HCT116 (cell line): ENCODE measurements at places on chromosomes 6 and 20. TPM values are rescaled to one million over a fixed set of nuclear protein-coding genes. Genes with fewer than 3 reads are reported as not detected.
A peak's percentile ranks its signal among the peaks of the same experiment; 100 is the strongest.

OSTM1 gene
- 11.2 TPM for total RNA-seq

RAB44 gene
- total RNA-seq, result 0.05 TPM

CST2 gene
- total RNA-seq, result not detected

VGLL2 gene
- total RNA-seq, result not detected

DEFB124 gene
- not detected for total RNA-seq

TSPO2 gene
- total RNA-seq, result not detected

DNA sequence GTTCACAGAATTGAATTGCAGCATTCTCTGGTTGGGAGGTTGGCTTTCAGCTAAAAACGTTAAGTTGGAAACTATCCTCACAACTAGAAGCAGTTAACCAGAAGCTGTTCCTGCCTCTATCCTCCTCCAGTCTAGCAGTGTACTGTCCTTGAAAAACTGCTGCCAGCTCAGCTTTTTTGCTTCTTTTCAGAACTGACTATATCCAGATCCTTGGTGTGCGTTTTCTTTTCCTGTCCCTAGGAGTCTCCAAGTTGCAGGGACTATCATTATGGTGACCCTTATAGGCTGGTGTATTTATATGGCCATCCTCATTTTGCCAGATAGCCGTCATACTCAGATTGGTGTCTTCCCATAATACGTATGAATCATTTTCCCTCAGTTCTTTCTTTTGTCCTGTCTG, 5.5 kb downstream of the ITCH start:
- H3K27me3 ChIP-seq, result no peaks in the 10 kb centered on the region
- H3K27ac ChIP-seq, result peak overlapping the region; percentile 4; the same call in 1 of the 2 replicates
- peaks cover 13% of the 10 kb centered on the region for H3K36me3 ChIP-seq
- DNase-seq, result no peak

DNA sequence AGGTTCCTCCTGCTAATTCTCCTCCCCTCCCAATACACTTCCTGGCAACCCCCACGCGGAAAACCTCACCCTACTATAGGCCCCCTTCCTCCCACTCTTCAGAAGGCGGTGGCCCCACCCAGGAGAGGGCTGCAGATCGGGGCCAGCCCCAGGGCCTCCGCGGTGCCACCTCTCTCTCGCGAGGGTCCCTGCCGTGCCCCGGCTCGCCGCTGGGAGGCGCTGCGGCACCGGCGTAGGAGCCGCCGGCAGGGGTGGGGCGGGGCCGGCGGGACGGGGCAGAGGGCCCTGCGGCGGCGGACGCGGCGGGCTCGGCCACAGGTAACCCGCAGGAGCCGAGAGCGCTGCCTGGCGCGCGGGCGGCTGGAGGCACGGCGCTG, at the start of gene ANKRD6:
TSS of gene ANKRD6 (plus strand) at position 278 of the 377 bp plus-strand sequence. CDS start 133,825 bp downstream, outside the sequence.
- no peaks in the 10 kb centered on the region for H3K27me3 ChIP-seq
- DNase-seq, result peak; percentile 28
- peak within 1 kb of the TSS; percentile 61 for H3K4me3 ChIP-seq
- H3K27ac ChIP-seq, result peak within 1 kb of the TSS; percentile 51; the same call in 1 of the 2 replicates
- no peaks in the 10 kb centered on the region for H3K36me3 ChIP-seq
- H3K4me1 ChIP-seq, result peaks cover 14% of the 10 kb centered on the region

GRCh38 chr6:85684133-85684808, 41.6 kb upstream of the SYNCRIP start:
- no peak overlapping the region for H3K4me3 ChIP-seq
- no peaks in the 10 kb centered on the region for H3K27me3 ChIP-seq
- peaks cover 14% of the 10 kb centered on the region for H3K4me1 ChIP-seq
- H3K27ac ChIP-seq, result no peak overlapping the region

DNA sequence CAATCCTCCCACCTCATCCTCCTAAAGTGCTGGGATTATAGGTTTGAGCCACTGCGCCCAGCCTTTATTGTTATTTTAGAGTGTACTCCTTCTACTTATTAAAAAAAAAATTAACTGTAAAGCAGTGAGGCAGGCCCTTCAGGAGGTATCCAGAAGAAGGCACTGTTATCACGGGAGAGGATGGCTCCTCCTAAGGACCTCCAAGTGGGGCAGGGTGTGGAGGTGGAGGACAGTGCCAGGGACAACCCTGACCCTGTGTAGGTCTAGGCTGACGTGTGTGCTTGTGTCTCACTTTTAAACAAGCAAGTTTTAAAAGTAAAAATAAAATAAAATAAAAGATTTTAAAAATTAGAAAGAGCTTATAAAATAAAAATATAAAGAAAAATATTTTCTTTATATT, 23.7 kb upstream of the TAF4 start:
- peaks cover 5% of the 10 kb centered on the region; the same call in 1 of the 2 replicates for H3K4me1 ChIP-seq
- H3K4me3 ChIP-seq, result no peak overlapping the region
- H3K36me3 ChIP-seq, result no peaks in the 10 kb centered on the region
- no peak for DNase-seq

DNA sequence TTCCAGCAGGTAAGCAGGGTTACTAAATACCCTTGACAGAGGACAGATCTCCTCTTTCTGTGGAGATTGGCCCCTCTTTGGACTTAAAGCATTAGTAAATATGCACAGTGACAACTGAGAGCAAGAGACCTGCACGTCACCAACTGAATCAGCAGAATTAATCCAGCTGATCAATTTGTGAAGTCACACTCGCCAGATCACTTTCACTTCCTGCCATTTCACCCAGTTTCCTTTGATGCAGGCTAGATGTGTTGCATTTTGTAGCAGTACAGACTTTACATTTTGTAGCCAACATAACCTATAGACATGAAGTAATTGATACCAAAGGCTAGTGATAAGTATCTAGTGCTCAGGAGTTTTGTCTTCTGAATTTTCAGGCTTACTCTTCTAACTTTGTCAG, 11.9 kb downstream of the SYNE1 start:
- no peaks in the 10 kb centered on the region for H3K27me3 ChIP-seq
- H3K4me3 ChIP-seq, result no peak overlapping the region
- H3K36me3 ChIP-seq, result no peaks in the 10 kb centered on the region
- no peak overlapping the region for H3K27ac ChIP-seq

GRCh38 chr20:50415516-50416268, 94.5 kb upstream of the PTPN1 start:
- H3K4me1 ChIP-seq, result peaks cover 19% of the 10 kb centered on the region
- peak; percentile 50 for DNase-seq
- H3K4me3 ChIP-seq, result peak overlapping the region; percentile 29; the same call in 1 of the 2 replicates

GRCh38 chr6:163094881-163095280, 319.6 kb upstream of the QKI start:
- no peaks in the 10 kb centered on the region for H3K27me3 ChIP-seq
- no peaks in the 10 kb centered on the region for H3K4me1 ChIP-seq
- H3K27ac ChIP-seq, result no peak overlapping the region
- no peak overlapping the region for H3K4me3 ChIP-seq
- DNase-seq, result no peak

DNA sequence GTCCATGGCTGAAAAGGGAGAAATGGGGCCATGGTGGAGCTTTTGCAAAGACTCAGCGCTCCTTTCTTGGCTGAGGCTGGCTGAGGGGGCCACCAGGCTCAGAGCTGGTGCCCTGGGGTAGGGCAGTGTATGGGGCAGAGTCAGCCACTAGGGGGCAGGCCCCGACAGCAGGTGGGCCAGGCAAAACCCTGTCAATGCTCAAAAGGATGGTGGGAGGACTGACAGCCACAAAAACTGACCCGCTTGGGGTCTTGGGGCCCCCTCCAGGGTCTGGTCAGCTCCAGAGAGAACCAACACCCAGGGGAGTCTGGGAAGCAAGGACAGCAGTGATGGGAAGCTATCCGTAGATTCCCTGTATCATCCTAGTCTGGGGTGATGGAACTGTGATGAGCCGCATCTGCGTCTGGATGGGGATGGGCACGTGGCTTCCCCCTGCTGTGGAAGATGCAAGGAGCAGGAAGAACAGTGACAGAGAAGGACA, 306.9 kb downstream of the DHX35 start:
- no peak overlapping the region for H3K27ac ChIP-seq
- peaks cover 13% of the 10 kb centered on the region for H3K27me3 ChIP-seq
- no peak overlapping the region for H3K4me3 ChIP-seq

DNA sequence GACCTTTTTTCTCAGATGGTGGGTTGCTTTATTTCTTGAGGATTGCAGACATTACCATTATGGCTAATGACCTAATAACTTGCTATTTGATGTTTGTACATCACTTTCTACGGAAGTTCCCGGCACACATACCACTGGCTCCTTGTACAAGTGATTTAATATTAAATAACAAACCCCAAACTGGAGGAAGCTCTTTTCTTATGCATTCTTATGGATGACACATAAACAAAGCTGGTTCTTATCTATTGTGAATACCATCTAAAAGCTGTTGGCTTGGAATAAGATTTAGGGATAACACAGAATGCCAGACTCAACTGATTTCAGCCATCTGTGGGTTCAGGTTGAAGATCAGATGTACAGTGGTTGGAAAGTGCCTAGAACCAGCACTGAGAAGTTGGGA, 272.6 kb downstream of the TSHZ2 start:
- no peak overlapping the region for H3K4me3 ChIP-seq
- H3K27ac ChIP-seq, result no peak overlapping the region
- H3K4me1 ChIP-seq, result no peaks in the 10 kb centered on the region
- DNase-seq, result no peak
- H3K27me3 ChIP-seq, result peaks cover 68% of the 10 kb centered on the region
- no peaks in the 10 kb centered on the region for H3K36me3 ChIP-seq

DNA sequence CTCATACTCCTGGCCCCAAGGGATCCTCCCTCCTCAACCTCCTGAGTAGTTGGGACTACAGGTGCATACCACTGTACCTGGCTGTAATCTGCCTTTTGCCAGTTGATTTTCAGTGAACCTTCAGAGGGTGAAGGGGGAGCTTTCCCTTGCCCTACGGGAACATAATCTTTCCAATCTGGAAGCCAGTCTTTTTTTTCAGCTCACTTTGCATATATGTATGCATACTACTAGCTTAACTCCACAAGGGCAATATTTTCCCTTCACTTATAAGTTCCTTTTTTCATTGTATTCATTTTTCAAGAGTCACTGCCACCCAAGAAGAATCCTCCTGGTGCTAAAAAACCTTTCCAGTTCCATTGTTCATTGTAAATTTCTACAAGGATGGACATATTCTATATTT, 53.4 kb upstream of the GCM1 start:
- no peaks in the 10 kb centered on the region for H3K27me3 ChIP-seq
- H3K36me3 ChIP-seq, result no peaks in the 10 kb centered on the region
- no peak overlapping the region for H3K27ac ChIP-seq

DNA sequence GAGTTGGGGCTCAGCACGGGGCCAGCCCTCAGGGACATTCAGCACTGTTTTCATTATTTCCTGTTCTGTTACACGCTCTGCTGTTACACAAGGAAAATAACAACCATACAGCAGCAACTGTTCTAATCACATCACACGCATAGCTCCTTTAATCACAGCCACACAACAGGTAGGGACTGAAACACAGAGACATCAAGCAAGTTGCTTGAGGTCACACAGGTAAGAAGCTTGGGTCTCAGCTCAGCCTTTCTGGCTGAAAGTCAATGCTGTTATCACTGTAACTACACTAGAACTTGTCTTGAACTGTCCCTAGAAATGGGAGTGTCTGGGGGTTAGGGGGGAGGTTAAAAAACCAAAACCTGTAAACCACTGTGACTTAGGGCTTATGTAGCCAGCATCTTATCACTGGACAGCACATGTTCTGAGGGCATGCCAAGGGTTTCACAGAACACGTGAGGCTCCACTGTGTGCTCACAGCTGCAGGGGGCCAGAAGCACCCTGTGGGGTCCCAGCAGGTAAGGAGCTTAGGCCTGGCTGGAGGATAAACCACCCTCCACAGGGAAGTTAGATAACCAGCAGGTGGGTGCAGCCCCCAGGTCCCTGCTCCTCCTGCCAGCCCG, 146.0 kb downstream of the EYA2 start:
- no peak overlapping the region for H3K27ac ChIP-seq
- H3K27me3 ChIP-seq, result no peaks in the 10 kb centered on the region
- H3K4me3 ChIP-seq, result no peak overlapping the region
- no peaks in the 10 kb centered on the region for H3K4me1 ChIP-seq
- H3K36me3 ChIP-seq, result no peaks in the 10 kb centered on the region

DNA sequence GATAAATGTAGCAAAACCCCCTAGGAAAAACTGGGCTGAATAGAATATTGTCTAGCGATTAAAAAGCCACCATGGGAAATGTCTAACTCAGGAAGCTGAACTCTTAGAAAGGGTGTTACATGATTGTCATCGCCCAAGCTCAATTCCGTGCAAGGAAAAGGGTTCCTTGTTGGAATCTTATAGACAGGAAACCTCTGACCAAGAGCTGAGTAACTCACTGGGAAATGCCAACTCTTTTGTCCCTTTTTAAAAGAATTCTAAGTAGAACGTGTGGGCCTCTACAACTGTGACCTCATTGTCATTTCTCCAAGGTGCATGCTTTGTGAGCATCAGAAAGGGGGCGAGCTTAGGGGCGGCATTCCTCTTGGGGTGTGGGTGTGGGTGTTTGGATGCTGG, 88.1 kb downstream of the SYNJ2 start:
- peaks cover 3% of the 10 kb centered on the region; the same call in 1 of the 2 replicates for H3K36me3 ChIP-seq
- peak overlapping the region; percentile 78; the same call in 1 of the 2 replicates for H3K27ac ChIP-seq
- peaks cover 26% of the 10 kb centered on the region for H3K4me1 ChIP-seq
- no peaks in the 10 kb centered on the region for H3K27me3 ChIP-seq
- no peak overlapping the region for H3K4me3 ChIP-seq

GRCh38 chr20:60108397-60108796, 150.2 kb downstream of the CDH26 start:
- DNase-seq, result no peak
- H3K27me3 ChIP-seq, result no peaks in the 10 kb centered on the region
- no peak overlapping the region for H3K4me3 ChIP-seq

GRCh38 chr6:88825856-88826255, 137.6 kb downstream of the RNGTT start:
- no peaks in the 10 kb centered on the region for H3K27me3 ChIP-seq
- no peak for DNase-seq
- no peaks in the 10 kb centered on the region for H3K36me3 ChIP-seq
- no peak overlapping the region for H3K27ac ChIP-seq
- peaks cover 6% of the 10 kb centered on the region for H3K4me1 ChIP-seq

DNA sequence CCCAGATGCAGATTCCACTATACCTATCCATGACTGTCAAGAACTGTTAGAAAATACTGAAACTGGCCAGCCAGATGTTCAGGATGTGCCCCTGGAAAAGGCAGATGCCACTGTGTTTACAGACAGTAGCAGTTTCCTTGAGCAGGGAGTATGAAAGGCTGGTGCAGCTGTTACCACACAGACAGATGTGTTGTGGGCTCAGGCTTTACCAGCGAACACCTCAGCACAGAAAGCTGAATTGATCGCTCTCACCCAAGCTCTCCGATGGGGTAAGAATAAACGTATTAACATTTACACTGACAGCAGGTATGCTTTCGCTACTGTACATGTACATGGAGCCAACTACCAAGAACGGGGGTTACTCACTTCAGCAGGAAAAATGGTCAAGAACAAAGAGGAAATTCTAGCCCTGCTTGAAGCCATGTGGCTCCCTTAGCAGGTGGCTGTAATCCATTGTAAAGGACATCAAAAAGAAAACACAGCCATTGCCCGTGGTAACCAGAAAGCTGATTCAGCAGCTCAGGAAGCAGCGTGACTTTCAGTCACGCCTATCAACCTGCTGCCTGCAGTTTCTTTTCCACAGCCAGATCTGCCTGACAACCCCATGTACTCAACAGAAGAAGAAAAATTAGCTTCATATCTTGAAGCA, 459.7 kb upstream of the HTR1E start:
- H3K27ac ChIP-seq, result no peak overlapping the region
- DNase-seq, result no peak
- no peak overlapping the region for H3K4me3 ChIP-seq
- no peaks in the 10 kb centered on the region for H3K4me1 ChIP-seq
- H3K36me3 ChIP-seq, result no peaks in the 10 kb centered on the region

GRCh38 chr20:47531458-47531857, 29.8 kb downstream of the NCOA3 start:
- no peaks in the 10 kb centered on the region for H3K36me3 ChIP-seq
- no peak overlapping the region for H3K27ac ChIP-seq
- 0 out of 2 replicates have a peak, but pooled peaks cover 4% of the 10 kb centered on the region for H3K4me1 ChIP-seq
- H3K4me3 ChIP-seq, result no peak overlapping the region

- no peak for DNase-seq
- peaks cover 45% of the 10 kb centered on the region for H3K27me3 ChIP-seq
- H3K27ac ChIP-seq, result no peak overlapping the region
Observed at GRCh38 chr6:5850848-5851255, 155.9 kb downstream of the NRN1 start.
